ENCODE measurements at places on chromosomes 1 and 21.
A peak's percentile ranks its signal among the peaks of the same experiment; 100 is the strongest.

DNA sequence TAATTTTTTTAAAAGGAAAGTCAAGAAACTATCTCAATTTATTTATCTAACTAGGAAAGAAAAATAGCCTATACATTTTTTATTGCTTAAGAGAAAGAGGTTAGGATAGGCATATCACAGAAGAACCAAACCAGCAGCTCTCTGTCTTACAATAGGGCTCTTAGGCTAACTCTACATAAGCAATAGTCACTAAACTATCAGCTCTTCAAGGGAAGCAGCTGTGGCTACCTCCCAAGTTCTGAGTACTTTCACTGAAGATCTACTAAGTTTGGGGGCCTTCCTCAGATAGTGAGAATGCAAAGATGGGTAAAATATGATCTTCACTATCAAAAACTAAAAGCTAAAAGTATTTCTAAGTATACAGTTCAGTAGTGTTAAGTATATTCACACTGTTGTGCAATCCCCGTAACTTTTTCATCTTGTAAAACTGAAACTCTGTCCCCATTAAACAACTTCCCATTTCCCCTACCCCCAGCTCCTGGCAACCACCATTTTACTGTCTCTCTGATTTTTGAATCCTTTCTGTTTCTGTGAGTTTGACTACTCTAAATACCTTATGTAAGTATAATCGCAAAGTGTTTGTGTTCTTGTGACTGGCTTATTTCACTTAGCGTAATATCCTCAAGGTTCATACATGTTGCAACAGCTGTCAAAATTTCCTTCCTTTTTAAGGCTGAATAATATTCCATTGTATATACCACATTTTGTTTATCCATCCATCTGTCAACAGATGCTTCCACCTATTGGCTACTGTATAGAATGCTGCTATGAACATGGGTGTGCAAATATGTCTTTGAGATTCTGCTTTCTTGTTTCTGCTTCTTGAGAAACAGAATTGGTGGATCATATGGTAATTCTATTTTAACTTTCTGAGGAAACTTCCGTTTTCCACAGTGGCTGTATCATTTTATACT, 73.3 kb downstream of the ACBD6 start:
- no peak for DNase-seq

- DNase-seq, result peak; percentile 58
Observed at GRCh38 chr1:211469938-211470529, 21.9 kb downstream of the RD3 start.

DNA sequence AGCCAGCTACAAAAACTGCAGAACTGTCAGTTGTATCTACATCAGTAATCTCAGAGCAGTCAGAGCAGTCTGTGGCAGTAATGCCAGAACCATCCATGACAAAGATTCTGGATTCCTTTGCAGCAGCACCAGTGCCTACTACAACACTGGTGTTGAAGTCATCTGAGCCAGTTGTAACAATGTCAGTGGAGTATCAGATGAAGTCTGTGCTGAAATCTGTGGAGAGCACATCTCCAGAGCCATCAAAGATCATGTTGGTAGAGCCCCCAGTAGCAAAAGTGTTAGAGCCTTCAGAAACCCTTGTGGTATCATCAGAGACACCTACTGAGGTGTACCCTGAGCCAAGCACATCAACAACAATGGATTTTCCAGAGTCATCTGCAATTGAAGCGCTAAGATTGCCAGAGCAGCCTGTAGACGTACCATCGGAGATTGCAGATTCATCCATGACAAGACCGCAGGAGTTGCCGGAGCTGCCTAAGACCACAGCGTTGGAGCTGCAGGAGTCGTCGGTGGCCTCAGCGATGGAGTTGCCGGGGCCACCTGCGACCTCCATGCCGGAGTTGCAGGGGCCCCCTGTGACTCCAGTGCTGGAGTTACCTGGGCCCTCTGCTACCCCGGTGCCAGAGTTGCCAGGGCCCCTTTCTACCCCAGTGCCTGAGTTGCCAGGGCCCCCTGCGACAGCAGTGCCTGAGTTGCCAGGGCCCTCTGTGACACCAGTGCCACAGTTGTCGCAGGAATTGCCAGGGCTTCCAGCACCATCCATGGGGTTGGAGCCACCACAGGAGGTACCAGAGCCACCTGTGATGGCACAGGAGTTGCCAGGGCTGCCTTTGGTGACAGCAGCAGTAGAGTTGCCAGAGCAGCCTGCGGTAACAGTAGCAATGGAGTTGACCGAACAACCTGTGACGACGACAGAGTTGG, 7.3 kb downstream of the SON start:
- DNase-seq, result no peak

GRCh38 chr1:25669781-25670567, 53.4 kb downstream of the MAN1C1 start:
- no peak for DNase-seq

DNA sequence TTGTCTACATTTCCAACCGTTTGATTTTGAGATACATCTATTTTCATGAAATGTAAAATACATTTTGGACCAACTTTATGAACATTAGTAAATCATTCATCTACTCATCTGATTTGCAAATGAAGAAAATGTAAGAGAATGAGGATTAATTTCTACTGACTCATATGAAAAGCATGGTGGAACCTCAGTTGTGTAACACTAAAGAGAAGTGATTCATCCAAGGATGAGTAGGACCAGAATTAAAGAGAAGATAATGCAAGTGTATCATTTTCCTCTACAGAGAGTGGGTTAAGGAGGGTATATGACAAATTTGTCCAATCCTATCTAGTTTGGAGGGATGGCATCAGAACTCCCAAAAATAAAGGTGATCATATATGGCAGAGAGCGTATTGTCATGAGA, 1967.6 kb downstream of the MRPL39 start:
- DNase-seq, result no peak

DNA sequence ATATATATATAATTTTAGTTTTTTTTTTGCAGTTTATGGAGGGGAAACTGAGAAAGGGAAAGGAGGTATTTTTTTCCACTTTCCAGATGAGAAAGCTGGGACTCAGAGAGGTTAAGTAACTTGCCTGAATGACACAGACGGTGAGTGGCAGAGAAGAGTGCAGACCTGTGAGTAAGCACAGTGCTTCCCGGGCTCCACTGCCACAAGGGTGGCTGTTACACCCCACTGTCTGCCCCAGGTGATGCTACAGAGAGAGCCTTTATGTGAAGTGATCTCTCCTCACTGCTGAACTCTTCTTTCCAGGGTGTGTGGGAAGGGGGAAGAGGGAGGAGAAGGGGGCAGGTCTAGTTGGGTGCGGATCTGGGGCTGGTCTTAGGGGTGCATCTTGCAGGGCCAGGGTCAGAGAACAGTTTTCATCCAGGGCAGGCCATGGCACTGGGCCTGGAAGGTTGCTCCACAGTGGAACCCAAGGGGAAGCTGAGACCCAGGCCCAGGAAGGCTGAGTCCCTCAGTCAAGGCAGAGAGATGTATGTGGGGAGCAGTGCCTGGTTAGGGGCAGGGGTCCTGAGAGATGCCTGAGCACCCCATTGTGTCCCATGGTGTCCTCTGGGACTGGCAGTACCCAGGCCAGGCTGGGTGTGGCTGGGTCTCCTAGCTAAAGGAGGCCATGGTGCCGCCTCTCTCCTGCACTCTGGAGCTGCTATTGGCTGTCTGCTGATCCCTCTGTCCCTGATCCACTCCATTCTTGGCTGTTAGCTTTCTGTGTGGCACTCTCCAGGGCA, 357.5 kb downstream of the PTPRU start:
- no peak for DNase-seq

- no peak for DNase-seq
Observed at GRCh38 chr1:89151047-89151446, 24.8 kb downstream of the GBP7 start.

- no peak for DNase-seq
Observed at GRCh38 chr1:56663846-56664245, 18.7 kb downstream of the PRKAA2 start.

GRCh38 chr1:153698923-153699714, 20.6 kb downstream of the NPR1 start:
- DNase-seq, result peak; percentile 1

GRCh38 chr1:42449256-42449655, 6.6 kb downstream of the ZMYND12 start:
- DNase-seq, result no peak

GRCh38 chr1:68174738-68175113, 57.6 kb downstream of the WLS start:
- DNase-seq, result peak; percentile 60

All from H4 (cell line).